ENCODE measurements at places on chromosomes 5 and 9. TPM values are rescaled to one million over a fixed set of nuclear protein-coding genes. Genes with fewer than 3 reads are reported as not detected.

TRPM3 gene
- total RNA-seq: 0.13 TPM

OR1Q1 gene
- not detected for total RNA-seq

DNA sequence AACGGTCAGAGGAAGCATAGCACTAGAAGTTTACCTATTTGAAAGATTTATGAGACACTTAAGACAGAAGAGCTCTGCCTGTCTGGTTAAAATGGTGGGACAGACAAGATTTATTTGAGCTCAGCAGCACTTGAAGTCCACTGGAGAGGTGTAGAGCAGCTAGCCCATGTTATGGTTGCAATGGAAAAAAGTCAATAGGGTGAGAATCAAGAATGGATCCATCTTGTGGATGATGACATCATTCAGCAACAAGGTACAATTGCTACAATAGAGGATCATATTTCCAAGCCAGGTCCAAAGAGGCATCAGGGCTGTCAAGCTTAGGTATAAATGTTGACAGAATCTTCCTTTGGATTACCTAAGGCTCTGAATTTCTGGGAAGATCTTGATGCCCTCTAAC is 21.1 kb upstream of the ZNF131 start:
- DNase-seq: no peak

DNA sequence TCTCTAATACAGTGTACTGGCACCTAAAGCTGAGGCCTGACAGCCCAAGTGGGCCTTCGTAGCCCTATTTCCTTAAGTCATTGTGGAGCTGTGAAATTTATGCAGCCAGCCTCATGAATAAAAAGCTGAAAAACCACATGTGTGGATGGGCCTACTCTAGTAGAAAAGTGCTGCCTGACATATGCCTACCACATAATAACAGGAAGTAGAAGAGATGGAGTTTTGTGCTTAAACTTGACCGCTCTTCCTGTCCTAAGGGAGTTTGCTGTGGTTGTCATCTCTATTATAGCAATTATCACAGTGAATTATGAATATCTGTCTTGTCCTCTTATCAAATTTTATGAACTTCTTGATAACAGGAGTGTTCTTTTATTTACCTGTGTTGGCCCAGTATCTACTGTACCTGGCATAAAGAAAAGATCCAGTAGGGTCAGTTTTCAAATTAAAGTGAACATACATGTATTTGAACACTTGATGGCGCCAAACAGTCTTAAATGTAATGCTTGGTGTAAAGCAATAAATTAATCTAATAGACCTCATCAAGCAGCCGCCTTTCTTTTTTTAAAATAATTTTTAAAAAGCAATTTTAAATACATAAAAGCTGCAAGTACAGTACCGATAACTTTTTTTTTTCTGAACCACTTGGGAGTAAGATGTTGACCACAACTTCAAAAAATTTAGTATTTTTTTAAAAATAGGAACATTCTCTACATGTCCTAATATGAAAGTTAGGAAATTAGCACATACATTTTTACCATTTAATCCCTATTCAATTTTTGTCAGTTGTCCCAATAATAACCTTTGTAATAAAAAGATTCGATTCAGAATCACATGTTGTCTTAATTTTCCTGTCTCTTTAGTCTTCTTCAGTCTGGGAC is 51.0 kb downstream of the FKTN start:
- peak; percentile 38 for DNase-seq

- no peak for DNase-seq
These were observed 703.9 kb downstream of the BRINP1 start for GRCh38 chr9:118665226-118665919.

DNA sequence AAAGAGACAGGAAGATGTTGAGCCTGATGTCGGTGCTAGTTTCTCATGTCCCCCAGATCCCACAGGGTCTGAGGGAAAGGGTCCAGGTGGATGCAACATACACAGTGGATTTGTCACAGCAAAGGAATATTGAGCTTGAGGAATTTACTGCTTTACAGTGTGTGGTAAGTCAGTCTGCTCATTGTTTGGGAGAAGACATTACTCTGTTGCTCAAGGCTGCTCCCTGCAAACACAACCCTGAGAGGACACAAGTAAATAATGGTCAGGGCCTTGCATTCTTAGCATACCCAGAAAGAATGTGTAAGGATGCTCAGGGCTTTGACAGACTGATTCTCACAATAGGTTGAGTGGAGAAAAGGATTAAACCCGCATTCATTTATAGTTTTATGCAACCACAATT is 7.3 kb upstream of the MAN2A1 start:
- DNase-seq: no peak
